ENCODE measurements at places on chromosomes 7 and 10. TPM values are rescaled to one million over a fixed set of nuclear protein-coding genes. Genes with fewer than 3 reads are reported as not detected.

Gene VWA2
- total RNA-seq, result 0.05 TPM

Gene HTR5A
- not detected for total RNA-seq

Gene RELN
- total RNA-seq, result not detected

Gene PIP
- 0.64 TPM for total RNA-seq

Gene SFTPA1
- total RNA-seq, result not detected

Gene HILPDA
- total RNA-seq, result 23.0 TPM

Gene HOGA1
- total RNA-seq, result 2.6 TPM

Gene HUS1
- 20.5 TPM for total RNA-seq
